ENCODE measurements at places on chromosomes 3 and 15. TPM values are rescaled to one million over a fixed set of nuclear protein-coding genes. Genes with fewer than 3 reads are reported as not detected.

The TGM5 gene
- total RNA-seq: 5.6 TPM

- no peak for DNase-seq
- H3K36me3 ChIP-seq: no peaks in the 10 kb centered on the region
- peaks cover 11% of the 10 kb centered on the region for H3K27me3 ChIP-seq
- 0 out of 2 replicates have a peak overlapping the region, but pooled peaks have one; percentile 55 for H3K4me3 ChIP-seq
Measured at GRCh38 chr3:184259878-184260723, 1.3 kb downstream of the CAMK2N2 start.

DNA sequence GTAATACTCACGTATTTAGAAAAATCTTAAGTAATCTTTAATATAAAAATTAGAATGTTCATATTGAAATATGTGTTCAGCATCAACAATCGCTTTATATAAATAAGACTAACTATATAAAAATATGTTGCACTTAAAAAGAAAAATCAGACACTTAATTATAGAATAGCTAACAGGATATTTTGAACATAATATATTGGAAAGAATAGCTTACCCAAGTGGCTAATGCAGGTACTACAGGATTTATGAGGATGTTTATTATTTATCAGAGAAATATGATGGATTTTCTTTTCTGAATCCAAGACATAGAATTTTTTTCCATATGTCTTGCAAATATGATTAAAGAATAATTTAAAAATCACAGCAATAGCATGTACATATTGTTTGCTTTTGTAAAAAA, 567.9 kb upstream of the GBE1 start:
- H3K36me3 ChIP-seq: no peaks in the 10 kb centered on the region
- no peak for DNase-seq
- H3K4me3 ChIP-seq: no peak overlapping the region
- no peak overlapping the region for H3K27ac ChIP-seq

DNA sequence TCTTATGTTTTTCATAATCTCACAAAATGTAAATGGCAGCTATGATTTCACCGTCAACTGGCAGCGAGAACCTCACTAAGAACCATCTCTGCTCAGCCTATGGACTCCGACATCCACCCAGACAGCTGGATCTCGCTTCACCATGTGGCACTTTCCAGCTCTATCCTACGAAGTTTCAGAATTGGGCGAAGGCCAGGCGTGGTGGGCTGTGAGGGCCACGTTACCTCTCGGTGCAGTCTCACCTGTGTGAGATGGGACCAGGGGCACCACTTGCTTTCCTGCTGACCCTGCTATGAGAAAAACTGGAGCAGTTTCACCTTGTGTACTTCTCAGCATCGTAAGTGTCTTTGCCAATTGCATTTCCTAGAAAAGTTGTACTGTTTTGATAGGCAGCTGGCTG, 32.3 kb downstream of the CHDH start:
- no peaks in the 10 kb centered on the region for H3K27me3 ChIP-seq
- H3K4me3 ChIP-seq: no peak overlapping the region
- H3K27ac ChIP-seq: no peak overlapping the region
- H3K4me1 ChIP-seq: no peaks in the 10 kb centered on the region

GRCh38 chr3:17195856-17196604, 311.3 kb downstream of the PLCL2 start:
- DNase-seq: peak; percentile 83
- H3K36me3 ChIP-seq: no peaks in the 10 kb centered on the region
- H3K27ac ChIP-seq: peak overlapping the region; percentile 54
- H3K4me3 ChIP-seq: no peak overlapping the region
- H3K27me3 ChIP-seq: no peaks in the 10 kb centered on the region

- no peaks in the 10 kb centered on the region for H3K27me3 ChIP-seq
- no peaks in the 10 kb centered on the region for H3K36me3 ChIP-seq
- H3K27ac ChIP-seq: no peak within 1 kb of the TSS
- no peak for DNase-seq
- H3K4me3 ChIP-seq: peak within 1 kb of the TSS; percentile 56
Measured at GRCh38 chr15:45522328-45523165, at the start of gene SLC30A4. TSS of gene SLC30A4 (minus strand) at chr15:45522755. CDS start at chr15:45522354, 401 bp downstream.
